ENCODE measurements at places on chromosomes 1 and 21.

DNA sequence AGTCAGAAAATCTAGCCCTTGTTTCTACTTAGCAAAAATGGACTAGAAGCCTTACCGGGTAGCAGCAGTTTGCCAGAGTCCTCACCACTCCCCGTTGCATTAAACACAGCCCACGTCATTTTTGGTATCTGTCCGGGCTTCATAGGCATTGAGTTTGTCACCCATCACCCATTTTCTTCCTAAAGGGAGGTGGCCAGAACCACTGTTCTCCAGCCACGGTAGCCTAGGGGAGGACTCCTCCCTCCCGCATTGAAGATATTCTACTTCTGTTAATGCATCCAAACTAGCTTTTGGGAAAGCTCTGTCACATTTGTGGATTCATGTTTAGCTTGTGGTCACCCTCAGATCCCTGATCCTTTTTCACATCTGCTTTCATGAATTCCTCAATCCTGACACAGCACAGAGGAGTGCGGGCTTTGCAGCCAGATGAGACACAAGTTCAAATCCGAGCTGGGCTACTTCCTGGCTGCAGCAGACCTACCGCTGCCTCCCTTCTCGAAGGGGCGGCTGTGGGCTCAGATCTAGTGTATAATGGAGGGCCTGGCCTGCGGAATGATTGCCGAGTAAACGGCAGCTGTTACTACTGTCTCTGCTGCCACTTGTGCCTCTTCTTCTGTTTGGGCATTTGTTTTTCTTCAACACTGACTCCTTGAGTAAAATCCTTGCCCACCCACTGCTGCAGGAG is 63.2 kb upstream of the EFHD2 start:
- DNase-seq = no peak

GRCh38 chr1:181430015-181430885 is 53.1 kb upstream of the CACNA1E start:
- DNase-seq = no peak

- no peak for DNase-seq
Measured at GRCh38 chr1:248828845-248829244, 3.1 kb upstream of the SH3BP5L start.

GRCh38 chr1:2433196-2433595 is 20.8 kb upstream of the PEX10 start:
- DNase-seq = no peak

- no peak for DNase-seq
Measured at GRCh38 chr1:220170836-220171526, 77.0 kb downstream of the IARS2 start.

DNA sequence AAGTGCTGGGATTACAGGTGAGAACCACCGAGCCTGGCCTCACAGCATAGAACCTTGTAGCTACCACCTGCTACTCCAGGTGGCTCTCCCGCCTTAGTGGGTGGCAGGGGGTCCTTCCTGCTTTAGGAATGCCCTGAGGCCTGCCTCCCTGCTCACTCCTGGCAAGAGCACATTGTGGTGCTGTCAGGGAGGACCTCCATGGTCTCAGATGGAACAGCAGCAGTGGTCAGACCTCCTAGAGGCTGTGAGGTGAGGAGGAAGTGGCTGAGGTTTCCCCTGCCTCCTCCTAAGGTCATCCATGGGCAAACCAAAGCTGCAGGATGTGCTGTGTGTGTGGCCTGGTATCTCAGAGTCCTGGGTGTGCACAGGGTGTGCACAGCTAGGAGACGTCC is 6.7 kb downstream of the SOX13 start:
- peak; percentile 55 for DNase-seq

GRCh38 chr1:234777856-234778220 is 167.9 kb upstream of the IRF2BP2 start:
- peak; percentile 64 for DNase-seq

DNA sequence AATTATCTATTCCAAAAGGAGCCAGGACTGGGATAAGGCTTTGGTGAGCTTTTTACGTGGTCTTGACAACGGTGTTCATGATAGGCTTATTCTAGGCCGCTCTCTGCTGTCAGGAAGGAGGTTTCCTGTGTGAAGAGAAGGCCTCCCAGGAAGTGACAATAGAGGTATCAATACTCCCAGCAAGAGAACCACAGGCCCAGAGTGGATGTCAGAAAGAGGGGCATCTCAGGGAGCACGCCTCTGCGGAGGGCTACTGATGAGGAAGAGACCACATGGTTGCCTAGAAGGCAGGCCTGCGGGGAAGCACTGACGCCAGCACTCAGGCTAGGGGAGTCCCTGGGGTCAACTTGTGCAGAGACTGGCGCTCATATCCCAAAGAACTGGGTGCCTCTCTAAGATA is 60.4 kb downstream of the ITPKB start:
- DNase-seq = no peak

GRCh38 chr1:204714194-204714860 is 28.8 kb upstream of the LRRN2 start:
- peak; percentile 26 for DNase-seq

DNA sequence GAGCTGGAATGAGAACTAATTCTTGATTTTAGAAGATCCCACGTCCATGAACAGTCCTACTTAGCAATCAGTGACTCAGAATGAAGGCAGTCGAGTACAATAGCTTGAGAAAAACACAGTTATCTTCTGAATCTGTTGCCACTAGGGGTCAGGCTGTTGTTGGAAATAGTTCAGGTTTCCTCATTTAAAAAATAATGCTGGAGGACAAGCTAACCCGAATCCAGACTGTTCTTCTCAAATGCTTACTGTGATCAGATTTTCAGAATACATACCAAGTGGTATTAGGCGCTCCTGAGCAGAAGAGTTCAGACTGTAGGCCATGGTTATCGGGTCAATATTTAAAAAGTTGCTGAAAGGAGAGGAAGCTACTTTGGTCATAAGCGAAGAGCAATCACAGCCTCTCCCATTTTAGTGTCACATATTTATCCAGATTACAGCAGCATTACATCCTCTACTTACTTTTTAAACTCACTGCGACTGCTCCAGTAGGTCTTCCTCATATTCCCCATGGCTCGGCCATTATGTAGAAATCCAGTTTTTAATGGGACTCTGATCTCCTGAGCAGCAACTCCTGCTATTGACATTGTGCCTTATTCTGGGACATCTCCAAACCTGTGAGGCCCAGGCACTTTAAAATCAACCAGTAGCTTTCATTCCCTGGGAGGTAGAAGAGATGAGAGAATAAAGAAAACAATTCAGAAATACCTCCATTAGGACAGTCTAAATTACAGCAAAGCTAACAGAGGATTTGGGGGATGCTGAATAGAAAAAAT is 10.9 kb downstream of the ERRFI1 start:
- no peak for DNase-seq

GRCh38 chr1:64482720-64483119 is 12.8 kb downstream of the CACHD1 start:
- DNase-seq = no peak

DNA sequence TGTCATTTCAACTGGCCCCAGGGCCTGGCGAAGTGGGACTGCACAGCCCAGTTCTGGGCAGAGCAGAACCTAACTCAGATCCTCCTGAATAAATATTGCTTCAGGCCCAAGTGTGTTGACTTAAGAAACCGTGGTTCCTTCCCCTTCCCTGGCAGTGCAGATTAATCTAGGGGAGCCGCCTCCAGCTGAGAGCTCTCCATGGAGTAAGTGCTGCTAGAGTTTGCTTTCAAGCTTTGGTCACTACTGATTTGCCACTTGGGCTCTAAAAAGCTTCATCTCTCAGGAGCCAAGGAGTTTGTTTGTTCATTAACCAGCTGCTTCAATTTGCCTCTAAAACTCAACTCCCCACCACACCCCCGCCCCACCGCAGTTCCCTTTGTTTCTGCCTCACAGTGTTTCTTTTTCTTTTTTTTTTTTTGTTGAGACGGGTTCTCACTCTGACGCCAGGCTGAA is 112.1 kb downstream of the DTL start:
- DNase-seq = no peak

DNA sequence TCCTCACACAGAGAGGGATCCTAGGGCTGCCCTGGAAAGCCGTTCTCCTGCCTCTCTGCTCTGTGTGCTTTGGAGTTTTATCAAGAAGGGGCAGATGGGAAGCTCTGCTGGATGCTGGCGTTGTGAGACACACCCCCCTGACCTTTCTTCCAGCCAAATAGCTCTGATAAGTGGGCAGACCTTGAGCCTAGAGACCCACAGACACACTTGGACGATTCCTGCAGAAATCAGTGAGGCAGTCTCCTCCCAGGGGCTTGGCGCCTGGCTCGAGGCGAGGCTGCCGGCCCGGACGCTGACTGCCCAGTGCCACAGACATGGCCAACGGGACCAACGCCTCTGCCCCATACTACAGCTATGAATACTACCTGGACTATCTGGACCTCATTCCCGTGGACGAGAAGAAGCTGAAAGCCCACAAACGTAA is at the start of gene MRAP:
Gene MRAP, plus strand, starts transcription at position 198 of the 424 bp plus-strand sequence. Its CDS starts 117 bp downstream, at position 315.
- peak; percentile 85 for DNase-seq

GRCh38 chr1:47981667-47982350 is 15.4 kb downstream of the TRABD2B start:
- no peak for DNase-seq

DNA sequence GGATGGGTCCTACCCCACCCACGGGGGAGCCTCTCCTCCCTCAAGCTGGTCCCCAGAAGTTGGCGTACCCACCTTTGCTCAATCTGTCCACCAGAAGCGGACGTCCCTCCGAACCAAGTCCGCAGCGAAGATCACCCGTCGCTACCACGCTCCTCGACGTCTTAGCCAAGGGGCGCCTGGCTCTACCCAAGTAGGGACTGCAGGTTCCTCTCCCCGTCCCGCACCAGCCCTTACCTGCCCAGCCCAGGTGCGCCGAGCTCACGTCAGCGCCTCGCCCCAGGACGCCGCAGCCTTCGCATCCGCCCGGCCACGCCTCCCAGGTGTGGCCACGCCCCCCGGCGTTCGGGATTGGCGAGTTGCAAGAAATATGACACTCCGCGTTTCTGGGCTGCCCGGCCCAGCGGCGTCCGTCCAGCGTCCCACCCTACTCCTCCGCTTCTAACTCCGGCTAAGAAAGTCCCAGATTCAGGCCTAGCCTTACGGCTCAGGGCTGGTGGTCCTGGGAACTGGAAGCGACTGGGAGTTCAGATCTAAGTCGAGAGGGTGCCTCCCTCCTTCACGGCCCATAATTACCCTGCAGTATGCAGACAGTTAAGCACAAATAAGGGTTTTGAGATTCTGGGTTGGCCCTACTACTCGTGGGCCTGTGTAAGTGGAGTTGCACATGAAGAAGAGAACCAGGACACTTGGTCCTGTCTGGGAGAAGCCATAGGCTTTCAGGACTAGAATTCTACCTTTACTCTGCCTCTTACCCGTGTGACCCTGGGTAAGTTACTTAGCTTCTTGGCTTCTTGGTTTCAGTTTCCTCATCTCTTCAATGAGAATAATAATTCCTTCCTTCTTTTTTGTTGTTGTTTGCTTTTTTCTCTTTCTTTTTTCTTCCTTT is at the start of gene IRF6:
Gene IRF6, minus strand, starts transcription at position 268 of the 886 bp plus-strand sequence. CDS start 4,729 bp downstream, outside the sequence.
- peak; percentile 94 for DNase-seq

DNA sequence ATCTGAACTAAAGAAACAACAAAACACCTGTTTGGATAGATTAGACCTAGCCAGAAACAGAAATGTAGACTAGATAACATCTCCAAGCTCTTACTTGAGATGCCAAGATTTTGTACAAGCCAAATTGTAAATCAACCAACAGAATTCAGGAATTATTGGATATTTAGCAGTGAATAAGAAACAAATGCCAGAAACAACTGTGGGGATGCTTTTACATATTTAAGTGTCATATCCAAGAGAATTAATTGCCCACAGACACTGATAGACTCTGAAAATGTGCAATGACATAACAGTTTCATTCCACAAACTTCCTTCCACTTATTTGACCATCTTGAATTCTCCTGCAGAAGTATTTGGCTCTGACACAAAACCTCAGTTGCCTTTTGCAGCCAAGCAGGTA is 92.3 kb downstream of the SGIP1 start:
- no peak for DNase-seq

- DNase-seq = no peak
Measured at GRCh38 chr1:235675152-235675890, 25.7 kb upstream of the GNG4 start.

DNA sequence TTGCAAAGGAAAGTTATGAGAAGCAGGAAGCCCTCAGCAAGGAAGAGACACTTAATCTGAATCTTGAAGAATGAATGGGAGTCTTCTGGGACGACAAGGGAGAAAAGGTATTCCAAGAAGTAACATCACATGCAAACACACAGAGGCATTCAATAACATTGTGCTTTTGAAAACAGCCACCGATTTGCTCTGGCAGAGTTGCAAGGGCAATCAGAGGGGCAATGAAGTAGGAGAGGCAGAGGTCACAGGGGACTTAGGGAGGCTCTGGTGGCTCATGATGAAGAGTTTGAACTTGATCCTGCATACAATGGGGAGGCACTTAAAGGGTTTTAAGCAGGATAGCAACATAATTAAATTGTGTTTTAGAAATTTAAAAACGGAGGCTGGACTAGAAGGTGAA is 107.7 kb downstream of the DDX20 start:
- DNase-seq = no peak

DNA sequence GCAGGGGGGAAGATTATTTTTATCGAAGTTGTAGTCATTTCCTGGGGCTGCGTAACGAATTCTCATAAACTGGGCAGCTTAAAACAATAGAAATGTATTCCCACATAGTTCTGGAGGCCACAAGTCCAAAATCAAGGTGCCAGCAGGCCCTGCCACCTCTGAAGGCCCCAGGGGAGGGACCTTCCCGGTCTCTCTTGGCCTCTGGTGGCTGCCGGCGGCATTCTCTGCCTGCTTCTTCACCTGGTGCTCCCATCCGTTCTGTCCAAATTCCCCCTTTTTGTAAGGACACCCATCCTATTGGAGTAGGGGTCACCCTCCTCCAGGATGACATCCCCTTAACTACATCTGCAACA is 92.8 kb downstream of the PDE9A start:
- DNase-seq = no peak

GRCh38 chr1:152928671-152929070 is 18.3 kb upstream of the SPRR5 start:
- DNase-seq = no peak

GRCh38 chr1:29470087-29470787 is 233.9 kb downstream of the PTPRU start:
- peak; percentile 82 for DNase-seq

DNA sequence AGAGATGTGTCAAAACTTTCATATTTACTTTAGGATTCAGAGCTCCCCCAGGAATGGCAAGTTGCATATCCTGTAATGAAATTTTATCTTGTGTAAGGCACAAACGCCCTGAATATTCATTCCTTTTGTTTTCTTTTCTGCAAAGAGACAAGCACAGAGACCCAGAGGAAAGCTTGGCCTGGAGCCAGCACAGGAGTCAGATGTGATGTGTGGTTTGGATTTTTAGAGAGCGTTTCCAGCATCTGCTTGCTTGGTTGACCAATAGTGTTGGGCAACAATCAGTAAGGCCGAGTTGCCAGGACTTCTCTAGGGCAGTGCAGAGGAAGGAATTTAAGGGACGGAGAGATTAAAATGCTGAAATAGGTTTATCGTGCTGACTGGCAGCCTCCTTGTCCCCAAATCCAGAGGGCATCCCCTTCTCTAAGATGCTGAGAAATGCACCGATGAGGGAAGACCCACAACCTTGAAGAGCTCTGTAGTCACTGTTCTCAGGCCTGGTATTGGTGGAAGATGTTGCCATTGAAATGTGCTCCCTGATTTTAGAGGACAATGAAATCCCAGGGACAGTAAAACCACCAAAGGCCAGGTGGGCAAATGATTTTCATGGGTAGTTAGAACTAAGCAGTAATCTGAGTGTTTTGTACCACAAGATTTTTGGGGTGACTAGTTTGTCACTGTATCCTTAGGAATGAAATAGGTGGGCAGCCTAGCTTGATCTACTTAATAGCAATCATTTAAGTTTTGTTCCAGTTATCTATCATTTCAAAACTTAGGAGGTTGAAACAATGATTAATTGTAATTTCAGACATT is 37.9 kb upstream of the RHOU start:
- no peak for DNase-seq

- peak; percentile 89 for DNase-seq
Measured at GRCh38 chr21:8991968-8992621, 1529.3 kb upstream of the TPTE start.

Data from mesenteric fat pad (tissue), 1 donor.